Right lung (tissue), 10 donors: ENCODE measurements at places on chromosomes 4 and X. TPM values are rescaled to one million over a fixed set of nuclear protein-coding genes. Genes with fewer than 3 reads are reported as not detected.
A peak's percentile ranks its signal among the peaks of the same experiment; 100 is the strongest.

DNA sequence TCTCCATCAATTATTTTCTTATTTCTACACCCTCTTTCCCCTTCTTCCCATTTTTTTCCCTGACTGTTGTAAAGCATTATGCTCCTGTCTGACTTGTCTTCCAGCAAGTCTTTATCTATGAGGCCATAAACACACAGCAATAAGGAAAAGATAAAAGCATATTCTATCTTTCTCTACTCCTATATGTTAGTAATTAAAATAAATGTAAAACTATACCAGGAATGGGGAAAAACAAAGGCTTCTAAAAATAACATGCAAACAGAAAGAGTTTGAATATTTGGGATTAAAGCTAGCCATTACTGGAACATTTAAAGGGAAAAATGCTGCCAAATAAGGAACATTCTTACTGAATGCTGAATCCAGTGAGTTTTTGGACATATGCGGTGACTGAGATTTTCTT is 471.7 kb upstream of the HS3ST1 start:
- no peak for DNase-seq

DNA sequence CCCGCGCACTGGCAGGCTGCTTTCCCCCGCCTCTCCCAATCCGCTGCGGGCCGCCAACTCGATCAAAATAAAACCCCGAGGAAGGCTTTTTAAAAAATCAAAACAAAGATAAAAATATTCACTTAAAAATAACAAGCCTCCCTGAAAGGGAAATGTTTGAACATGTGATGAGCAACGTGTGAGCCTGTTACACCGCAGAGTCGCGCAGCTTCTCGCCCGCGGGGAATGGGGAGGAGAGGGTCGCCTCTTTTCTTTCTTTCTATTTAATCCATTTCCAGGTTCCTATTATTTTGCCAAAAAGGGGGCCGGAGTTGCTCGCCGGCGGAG is 326.0 kb upstream of the F9 start:
- no peak for DNase-seq

DNA sequence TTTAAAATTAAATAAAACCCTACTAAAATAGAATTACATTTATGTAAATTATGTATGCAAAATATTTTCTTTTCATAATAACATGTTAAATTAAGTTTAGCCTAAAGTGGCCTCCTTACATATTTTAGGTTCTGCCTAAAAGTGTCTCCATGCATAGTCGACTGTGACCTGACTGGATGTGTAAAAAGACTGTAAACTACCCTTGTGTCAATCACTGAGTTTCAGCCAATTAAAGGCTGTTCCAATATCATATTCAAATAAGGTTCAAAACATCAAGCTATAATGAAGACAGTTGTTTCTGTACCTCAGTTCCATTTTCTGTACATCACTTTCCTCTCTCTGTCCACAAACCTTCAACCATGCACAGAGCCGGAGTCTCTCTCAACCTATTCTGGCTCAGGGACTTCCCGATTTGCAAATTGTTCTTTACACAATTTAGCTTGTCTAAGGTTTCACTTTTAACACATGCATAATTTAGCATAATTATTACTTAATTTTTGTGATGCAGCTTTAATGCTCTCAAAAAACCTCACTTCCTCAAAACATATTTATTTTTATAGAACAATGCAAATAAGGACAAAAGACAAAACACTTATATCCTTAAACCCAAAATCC is 60.1 kb downstream of the SH3RF1 start:
- DNase-seq: no peak

GRCh38 chr4:98996056-98996764 is 689 bp downstream of the METAP1 start:
- peak; percentile 20 for DNase-seq

DNA sequence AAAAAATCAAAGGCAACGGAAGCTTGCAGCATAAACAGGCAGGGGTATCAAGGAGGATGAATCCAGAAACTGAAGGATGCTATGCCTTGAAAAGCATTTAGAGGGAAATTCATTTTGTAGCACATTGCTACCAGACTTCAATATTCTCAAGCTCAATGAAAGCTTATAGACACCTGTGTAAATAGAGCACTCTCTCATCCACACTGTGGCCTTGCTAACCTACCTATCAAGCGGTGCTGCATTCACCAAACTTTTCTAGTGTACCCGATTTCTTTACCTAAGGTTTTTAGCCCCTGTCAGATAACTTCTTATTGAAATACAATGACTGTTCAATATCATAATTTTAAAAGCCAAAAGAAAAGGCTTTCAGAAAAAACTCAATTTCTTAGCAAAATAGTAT is 20.2 kb upstream of the HSD17B13 start:
- DNase-seq: no peak

DNA sequence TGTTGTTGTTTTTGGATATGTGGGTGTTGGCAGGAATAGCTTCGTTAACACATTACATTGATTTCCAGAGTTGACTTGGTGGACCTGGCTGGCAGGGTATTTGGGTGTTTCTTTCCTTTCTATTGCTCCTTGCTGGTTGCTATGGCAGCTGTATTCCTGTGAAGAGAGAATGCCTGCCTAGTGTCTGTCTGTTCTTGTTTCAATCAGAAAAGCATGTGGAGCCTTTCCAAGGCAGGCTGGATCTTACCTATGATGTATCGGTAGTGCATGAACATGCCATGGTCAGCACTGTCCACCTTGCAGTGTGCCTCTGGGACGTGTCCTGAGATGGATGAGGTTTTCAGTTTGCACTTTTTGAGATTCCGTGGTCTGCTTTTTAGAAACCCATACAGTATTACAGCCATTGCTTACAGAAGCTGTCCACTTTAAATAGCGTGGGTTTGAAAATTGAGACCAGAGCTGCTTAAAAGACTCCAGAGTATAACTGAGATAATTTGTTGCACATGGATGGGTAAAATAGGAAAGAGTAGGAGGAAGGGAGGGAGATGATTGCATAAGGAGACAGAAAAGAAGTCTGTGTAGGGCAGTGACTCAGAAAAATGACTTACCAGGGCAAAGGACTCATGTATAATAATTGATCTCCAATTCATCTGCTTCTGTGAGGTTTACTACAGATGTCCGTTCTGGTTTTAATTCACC is 20.0 kb upstream of the AADAT start:
- DNase-seq: no peak

GRCh38 chrX:148867596-148867995 is 367.2 kb downstream of the AFF2 start:
- DNase-seq: no peak

DNA sequence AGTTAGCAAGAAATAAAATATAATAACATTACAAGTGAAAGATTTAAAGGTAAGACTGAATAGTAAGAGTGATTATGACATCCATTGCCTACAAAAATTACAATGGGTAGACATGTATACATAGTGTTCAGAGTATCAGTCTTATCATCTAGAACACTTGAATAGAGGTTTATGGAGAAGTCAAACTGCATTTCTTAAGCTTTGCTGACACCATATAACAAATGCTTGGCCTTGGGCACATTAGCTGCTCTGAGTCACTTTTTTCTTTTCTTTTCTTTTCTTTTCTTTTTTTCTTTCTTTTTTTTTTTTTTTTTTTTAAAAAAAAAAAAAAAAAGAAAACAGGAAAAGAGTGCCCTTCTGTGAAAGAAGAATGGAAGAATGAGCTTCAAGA is 220.0 kb downstream of the SPCS3 start:
- DNase-seq: no peak

- DNase-seq: no peak
Measured at GRCh38 chr4:16794816-16795445, 103.5 kb downstream of the LDB2 start.

DNA sequence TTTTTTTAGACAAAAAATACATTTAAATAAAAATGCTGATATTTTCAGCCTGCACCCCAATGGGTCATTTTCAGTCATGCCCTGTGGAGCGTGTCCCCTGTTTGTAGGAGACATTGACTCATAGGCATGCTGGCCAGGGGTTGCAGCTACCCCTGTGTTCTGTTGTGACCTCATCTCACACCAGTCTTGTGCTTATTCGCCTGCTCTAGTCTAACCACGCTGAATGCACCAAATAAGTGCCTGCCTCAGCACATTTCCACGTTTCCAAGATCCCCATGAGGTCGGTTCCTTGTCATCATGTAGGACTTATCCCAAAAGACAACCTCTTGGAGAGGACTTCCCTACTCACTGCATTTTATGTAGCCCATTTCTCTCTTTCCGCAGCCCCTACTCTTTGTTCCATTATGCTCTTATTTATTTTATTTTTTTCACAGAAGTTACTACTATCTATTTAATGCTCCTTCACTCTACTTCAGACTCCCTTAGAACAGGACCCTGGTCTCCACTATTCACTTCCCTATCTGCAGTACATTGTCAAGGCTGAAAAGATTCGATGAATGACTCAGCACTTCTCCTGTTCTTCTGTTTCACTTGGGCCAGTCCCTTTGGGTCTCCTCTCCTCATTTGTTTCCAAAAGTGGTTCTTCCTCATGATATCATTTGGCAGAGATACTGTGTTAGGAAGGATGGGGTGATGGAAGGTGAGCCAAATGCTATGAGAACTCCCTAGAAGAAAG is 109.7 kb downstream of the MSL3 start:
- DNase-seq: no peak

DNA sequence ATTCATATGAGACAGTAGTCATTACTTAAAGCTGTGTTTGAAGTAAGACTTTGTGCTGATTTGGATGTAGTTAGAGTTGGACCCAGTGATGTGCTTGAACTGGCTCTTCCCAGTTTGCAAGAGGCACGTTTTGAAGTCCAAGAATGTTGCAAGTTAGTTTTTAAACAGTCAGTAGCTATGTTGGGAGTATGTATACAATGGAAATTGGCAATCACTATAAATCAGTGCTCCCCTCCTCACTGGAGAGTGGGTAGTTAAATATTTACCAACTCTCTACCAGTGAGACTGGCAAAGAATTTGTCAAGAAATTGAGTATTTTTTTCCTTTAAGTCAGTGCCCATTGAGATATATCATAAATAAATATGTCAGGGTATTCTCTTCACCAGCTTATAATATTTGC is 191.9 kb upstream of the SPRY1 start:
- no peak for DNase-seq

- no peak for DNase-seq
Measured at GRCh38 chrX:27163236-27163635, 299.9 kb downstream of the PPP4R3C start.

GRCh38 chrX:17192106-17192505 is 182.9 kb upstream of the NHS start:
- DNase-seq: no peak

DNA sequence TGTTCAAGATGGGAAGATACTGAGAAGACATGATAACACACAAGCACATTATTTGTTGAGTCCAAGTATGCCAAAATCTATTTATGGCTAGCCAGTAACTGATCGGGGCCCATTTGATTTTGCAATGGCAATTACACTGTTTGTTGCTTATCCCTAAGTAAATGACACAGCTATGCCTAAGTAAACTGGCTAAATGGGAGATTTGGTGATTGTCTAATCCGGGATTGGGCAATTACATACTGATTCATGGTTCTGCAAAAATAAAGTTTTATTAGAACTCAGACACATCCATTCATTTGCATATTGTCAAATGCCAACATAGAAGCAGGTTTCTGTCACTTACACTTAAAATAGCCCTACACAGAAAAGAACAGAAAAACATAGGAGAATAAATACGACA is 140.2 kb upstream of the TBL1X start:
- DNase-seq: no peak

DNA sequence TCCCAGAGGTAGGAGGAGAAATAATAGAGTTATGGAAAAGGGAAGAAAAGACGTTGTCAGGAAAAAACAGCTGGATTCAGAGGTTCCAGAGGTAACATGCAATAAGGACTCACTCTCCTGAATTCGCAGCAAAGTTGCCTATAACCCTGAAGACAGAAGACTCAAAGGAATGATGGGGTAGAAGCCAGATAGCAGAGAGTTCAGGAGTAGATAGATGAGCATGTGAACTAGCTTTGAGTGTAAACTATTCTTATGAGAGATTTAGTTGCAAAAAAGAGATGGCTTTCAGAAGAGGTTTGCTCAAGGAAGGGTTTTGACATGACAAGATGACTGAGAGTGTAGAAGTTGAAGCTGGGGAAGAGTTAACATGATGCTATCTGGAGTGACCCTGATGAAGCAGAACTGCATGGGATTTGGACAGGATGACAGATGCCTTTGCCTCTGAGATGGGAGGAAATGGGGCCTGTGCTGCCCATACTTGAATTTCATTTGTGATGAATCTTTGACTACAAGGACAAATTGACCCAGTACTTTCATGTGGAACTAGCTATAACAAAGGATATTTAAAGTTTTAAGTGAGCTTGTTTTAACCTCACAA is 73.9 kb downstream of the AMELX start:
- DNase-seq: no peak

GRCh38 chr4:181006499-181007260 is 1236.5 kb upstream of the TENM3 start:
- DNase-seq: no peak

- DNase-seq: no peak
Measured at GRCh38 chrX:130091980-130092522, 18.2 kb downstream of the ELF4 start.

GRCh38 chrX:153410373-153410772 is 899 bp upstream of the ZFP92 start:
- DNase-seq: no peak

- DNase-seq: no peak
Measured at GRCh38 chrX:69546978-69547377, 42.9 kb downstream of the NALF2 start.

DNA sequence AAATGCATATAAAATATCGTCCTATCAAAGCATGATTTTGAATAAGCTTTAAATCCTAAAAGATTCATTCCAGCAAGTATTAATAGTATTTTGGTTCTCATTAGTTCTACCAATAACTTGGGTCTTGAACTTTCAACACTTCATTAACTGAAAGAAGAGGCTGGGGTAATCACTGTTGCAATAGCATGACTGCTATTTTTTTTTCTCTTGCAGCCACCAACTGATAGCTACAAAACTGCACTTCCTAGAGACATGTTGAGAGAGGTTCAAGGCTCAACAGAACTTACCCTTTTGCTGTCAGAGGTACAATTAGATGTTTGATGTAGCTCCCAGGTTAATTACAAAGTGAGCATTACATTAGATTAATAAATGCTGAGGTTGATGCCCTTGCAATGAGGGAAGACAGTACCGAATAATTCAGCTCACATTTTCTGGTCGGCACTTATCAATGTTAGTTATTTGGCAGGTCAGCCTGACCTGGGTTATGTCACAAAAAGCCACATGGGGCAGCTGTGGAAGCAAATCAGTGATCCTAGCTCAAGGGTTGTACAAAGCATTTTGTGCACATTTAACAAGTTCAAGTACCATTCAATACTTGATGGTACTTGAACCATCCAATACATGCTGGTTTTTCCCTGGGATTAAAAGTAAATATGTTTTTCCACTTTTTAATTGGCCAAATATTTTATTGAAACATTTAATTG is 29.9 kb upstream of the TET2 start:
- no peak for DNase-seq

The SHROOM3 gene
- 21.6 TPM for polyA plus RNA-seq

The POU3F4 gene
- 0.04 TPM for polyA plus RNA-seq

The AVPR2 gene
- polyA plus RNA-seq: 0.73 TPM

The SORBS2 gene
- 27.9 TPM for polyA plus RNA-seq

The DCAF12L2 gene
- polyA plus RNA-seq: 0.18 TPM

The FAM184B gene
- 0.28 TPM for polyA plus RNA-seq

The HSFX4 gene
- polyA plus RNA-seq: not detected

The GPR34 gene
- 9.1 TPM for polyA plus RNA-seq
